ENCODE measurements at places on chromosomes 7 and 10. TPM values are rescaled to one million over a fixed set of nuclear protein-coding genes. Genes with fewer than 3 reads are reported as not detected.

NEUROG3 gene
- total RNA-seq: not detected

CH25H gene
- 83.4 TPM for total RNA-seq

WEE2 gene
- not detected for total RNA-seq

COL1A2 gene
- 10,219 TPM for total RNA-seq

EBF3 gene
- total RNA-seq: 2.7 TPM

ASB10 gene
- total RNA-seq: not detected

PRKCQ gene
- 0.16 TPM for total RNA-seq

SCIN gene
- 1.1 TPM for total RNA-seq

RBP3 gene
- total RNA-seq: not detected

MYH16 gene
- total RNA-seq: not detected

DAGLB gene
- total RNA-seq: 17.2 TPM

EPHB4 gene
- 111 TPM for total RNA-seq

CYP3A4 gene
- not detected for total RNA-seq

TMEM229A gene
- total RNA-seq: not detected

GNA12 gene
- total RNA-seq: 29.2 TPM

MEIG1 gene
- total RNA-seq: not detected

SPDYE2 gene
- total RNA-seq: not detected

GPC2 gene
- 1.6 TPM for total RNA-seq

Data from hair follicle dermal papilla cell (primary cell).